Articular chondrocyte of knee joint (primary cell): ENCODE measurements at places on chromosomes 6 and 20. TPM values are rescaled to one million over a fixed set of nuclear protein-coding genes. Genes with fewer than 3 reads are reported as not detected.

The SOX18 gene
- total RNA-seq = 0.22 TPM in 1 of 2 replicates, not detected in the other

The SLC16A10 gene
- 0.22 and 1.4 TPM in 2 replicates for total RNA-seq

The XKR7 gene
- not detected in 2 replicates for total RNA-seq

The MATN4 gene
- not detected in 2 replicates for total RNA-seq

The SLA2 gene
- under 0.01 TPM in 1 of 2 replicates, not detected in the other for total RNA-seq
